ENCODE measurements at places on chromosomes 12 and 14.

GRCh38 chr12:17954788-17955187, 135.2 kb downstream of the RERGL start:
- no peak for DNase-seq

GRCh38 chr12:62098132-62098531, 162.1 kb upstream of the USP15 start:
- DNase-seq = no peak

DNA sequence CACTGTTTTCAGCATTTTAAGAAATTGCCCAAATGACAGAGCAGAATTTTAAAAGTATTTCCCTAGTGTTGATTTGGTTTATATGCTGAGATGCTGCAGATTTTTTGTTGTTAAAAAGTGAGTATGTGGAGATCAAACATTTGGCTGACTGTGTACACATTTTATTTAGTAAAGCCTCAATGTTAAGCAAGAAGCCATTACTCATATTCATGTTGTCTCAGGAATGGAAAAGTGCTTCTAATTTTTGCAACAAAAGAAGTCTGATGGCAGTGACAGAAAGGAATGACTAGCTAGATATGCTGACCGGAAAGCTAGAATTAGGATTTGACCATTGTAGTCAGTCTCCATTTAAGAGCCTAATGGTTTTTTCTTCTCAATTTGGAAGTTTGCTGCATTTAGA, 22.5 kb downstream of the SLC38A6 start:
- peak; percentile 38 for DNase-seq

DNA sequence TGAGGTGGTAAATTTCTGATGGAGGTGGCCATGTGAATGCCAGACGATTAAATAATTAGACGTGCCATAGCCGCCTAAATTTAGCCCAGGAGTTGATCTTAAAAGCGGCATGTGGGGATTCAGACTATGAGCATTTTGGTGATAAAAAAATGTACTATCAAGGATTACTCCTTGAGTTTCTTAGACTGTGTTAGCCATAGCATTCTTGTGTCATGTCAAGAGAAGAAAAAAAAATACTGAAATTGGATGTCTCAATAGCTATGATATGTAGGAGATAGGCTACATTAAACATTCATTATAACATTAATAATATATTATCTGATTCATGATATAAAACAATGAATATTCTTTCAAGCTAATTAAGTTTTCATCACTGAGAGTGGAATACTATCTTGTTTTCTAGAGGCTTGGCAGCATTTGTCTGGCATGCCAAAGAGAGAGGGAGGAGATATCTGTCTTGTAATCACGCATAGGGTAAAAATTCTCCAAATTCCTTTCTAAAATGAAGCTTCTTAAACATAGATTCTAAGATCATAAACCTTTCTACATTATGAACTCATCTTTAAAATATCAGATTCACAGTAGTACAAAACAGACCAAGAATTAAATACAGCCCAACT, 727.0 kb downstream of the C12orf50 start:
- no peak for DNase-seq

DNA sequence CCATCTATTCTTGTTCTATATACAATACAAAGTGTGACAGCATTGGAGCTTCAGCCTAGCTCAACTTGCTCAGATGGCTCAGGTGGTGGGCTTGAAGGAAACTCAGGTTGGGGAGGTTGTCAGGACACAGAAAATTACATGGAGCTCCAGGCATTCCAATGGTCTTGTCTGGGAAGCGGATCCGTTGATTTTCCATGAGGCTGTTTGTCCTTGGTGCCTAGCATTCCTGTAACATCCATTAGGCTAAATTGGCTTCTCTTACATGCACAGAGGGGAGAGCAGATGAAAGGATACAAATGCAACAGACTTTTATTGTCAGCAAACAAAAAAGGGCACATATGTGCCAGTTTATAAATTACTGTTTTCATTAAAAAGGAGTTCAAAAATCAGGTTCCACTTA, 75.5 kb upstream of the OTX2 start:
- DNase-seq = no peak

DNA sequence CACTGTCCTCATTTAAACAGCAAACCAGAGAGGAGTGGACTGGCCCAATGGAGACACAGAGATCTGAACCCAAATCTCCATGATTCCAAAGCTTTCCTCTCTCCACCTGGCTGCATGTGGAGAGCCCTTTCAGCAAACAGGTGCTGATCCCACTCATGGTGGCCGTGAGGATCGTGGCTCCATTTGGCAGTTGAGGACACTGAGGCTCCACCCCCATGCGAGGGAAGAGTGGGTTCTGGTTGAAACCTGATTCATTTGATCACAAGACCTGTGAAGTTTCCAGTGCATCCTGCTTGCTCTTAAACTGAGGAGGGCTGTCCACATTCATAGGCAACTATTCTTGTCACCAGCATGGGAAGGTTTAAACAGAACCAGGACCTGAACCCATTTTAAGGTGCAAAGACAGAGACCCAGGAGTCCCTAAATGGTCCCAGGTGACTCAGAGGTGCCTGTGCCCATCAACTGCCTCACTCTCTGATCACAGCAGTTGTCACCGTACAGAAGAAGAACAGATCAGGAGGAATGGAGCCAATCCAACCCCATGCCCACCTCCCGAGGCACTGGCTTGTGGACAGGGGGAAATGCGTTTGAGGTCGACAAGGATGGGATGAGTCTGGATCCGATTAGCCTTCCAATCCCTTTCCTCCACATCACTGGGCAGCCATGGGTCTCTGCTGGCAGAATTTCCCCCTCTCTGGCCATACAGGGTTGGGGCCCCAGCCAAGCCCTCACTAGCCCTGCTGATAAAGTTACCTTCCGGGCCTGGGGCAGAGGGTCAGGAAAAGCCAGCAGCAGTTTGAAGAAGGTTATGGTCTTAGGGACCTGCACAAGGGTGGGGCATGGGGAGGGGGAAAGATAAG, 45.5 kb upstream of the BCL11B start:
- no peak for DNase-seq

- DNase-seq = no peak
These were observed 151.7 kb upstream of the DDHD1 start for GRCh38 chr14:53304726-53305381.

Data from HFFc6 (cell line).